Adipocyte (in vitro differentiated cells): ENCODE measurements at places on chromosomes 7 and 10.

DNA sequence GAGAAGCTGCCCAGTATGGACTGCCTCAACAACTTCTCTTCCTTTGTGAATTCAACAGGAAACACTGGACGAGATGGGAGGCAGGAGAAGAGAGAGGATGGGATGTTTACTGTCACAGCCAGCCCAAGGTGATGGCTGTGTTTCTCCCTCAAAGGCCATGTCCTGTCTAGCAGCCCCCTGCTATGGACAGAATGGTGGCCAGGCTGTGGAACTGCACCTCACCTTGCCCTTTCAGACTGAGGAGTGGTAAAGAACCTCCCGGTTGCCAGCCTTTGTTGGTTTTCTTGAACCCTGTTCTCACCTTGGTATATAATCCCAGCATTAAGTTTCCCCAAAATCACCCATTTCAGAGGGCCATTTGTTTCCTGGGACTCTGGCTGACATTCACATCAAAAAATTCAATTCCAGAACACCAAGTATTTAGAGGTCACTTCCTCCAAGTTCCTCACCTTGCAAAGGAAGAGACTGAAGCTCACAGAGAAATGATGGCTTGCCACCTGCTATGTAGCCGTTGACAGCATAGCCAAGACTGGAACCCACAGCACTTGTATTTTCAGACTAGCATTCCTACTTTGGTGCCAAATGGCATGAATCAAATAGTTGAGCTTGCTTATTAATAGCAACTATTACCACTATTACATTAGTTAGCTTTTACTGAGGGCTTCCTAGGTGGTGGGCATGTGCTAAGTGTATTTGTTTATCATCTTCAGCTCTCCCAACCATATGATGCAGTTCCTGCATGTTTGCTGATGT is 224.0 kb upstream of the GRB10 start:
- no peak for DNase-seq

- no peak for DNase-seq
These were observed 19.2 kb downstream of the BCAP29 start for GRCh38 chr7:107599262-107599661.

GRCh38 chr10:71840177-71840957 is 10.7 kb downstream of the PSAP start:
- peak; percentile 95 for DNase-seq

GRCh38 chr10:132689721-132690360 is 96.1 kb downstream of the NKX6-2 start:
- DNase-seq = no peak

DNA sequence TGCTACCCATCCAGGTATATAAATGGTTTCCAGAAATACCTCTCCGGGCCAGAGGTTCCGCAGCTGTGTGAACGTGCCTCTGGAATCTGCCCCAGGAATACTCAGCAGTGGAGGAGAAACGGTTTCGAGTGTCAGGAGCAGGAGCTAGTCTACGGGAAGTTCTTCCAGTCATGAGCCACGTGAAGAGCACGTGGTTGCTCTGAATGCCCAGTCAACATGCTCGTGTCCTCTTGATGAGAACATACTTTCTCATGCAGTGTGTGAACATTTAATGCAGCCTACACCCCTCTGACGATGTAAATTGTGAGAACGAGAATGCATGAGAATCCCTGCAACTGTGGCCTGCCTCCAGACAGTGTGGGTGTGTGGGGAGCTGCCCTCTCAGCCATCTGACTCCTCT is 277.0 kb upstream of the SHH start:
- DNase-seq = no peak

- no peak for DNase-seq
These were observed 14.4 kb downstream of the HPS1 start for GRCh38 chr10:98432330-98432729.

GRCh38 chr10:105068497-105068896 is 427.4 kb downstream of the SORCS3 start:
- DNase-seq = no peak

DNA sequence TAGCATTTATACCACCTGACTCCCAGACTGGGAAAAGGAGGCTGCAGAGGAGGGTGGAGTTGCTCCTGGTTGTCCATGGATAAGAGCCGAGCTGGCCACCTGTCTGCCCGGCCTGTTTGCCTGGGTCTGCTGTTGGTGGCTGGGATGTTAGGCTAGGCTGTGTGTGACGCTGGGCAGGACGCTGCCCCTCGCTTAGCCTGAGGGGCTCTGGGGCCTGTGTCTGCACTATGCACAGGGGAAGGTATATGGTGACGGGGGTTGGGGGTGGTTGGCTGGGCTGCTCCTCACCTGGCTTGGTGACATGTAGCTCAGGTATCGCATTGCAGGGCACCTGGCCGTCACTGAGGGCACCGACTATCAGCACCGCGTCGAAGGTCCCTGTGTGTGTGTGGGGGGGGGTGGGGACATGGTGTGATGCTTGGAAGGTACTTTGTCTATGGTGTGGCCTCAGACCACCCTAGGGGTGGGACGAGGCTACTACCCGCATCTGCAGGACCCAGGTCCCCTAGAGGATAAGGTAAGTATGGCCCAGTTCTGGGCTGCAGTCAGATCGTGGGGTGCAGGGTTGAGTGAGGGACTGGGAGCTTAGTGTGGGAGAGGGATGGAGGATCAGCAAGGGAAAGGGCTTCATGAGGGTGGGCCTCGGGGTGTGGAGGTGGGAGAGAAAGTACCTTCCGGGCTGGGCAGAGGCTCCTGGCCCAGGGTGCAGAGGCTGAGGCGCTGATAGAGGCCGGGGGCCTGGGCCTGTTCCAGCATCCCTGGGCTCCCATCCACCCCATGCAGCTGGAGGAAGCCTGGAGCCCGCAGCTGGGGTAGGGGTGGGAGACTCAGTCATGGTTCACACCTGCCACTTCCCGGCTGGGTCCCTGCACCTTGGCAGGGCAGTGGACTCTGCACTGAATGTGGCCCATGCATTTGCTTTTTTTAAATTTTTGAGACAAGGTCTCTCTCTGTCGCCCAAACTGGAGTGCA is 2.3 kb downstream of the METTL27 start:
- no peak for DNase-seq

GRCh38 chr10:20598590-20598989 is 298.5 kb downstream of the NEBL start:
- DNase-seq = no peak
